CD4-positive, alpha-beta T cell (primary cell): ENCODE measurements at places on chromosomes 1 and 21.

DNA sequence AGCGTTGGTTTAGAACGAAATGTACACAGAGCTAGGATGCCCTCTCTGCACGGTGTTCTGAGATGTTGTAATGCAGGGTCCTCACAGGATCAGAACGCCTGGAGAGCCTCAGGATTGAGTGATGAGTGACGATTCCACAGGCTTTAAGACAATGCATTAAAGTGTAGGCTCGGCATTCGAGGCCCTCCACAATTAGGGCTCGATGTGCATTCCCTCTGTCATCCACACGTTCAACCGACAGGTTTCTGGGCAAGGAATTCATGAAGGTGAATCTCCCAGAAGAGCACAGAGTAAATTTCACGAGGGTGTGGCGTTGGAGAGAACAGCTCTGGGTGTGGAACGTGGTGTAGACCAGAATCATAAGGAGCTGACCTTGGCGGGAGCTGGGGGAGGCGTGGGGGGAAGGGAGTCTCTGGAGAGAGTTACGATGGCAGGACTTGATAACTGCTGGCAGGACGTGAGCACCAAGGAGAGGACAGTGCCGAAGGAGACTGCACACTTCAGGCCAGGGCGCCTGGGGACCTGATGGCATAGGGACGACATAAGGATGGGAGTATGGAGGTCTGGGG is 51.0 kb upstream of the EFHD2 start:
- no peaks in the 10 kb centered on the region for H3K4me1 ChIP-seq
- H3K27me3 ChIP-seq: no peaks in the 10 kb centered on the region
- no peak overlapping the region for H3K4me3 ChIP-seq
- H3K27ac ChIP-seq: no peak overlapping the region
- DNase-seq: no peak
- no peaks in the 10 kb centered on the region for H3K36me3 ChIP-seq

- no peak overlapping the region for H3K27ac ChIP-seq
- DNase-seq: no peak
- H3K36me3 ChIP-seq: no peaks in the 10 kb centered on the region
- H3K4me3 ChIP-seq: no peak overlapping the region
These were observed 104.8 kb upstream of the CASZ1 start for GRCh38 chr1:10901091-10901890.

GRCh38 chr1:184604152-184604900 is 150.3 kb downstream of the EDEM3 start:
- DNase-seq: no peak
- H3K27ac ChIP-seq: no peak overlapping the region
- no peaks in the 10 kb centered on the region for H3K27me3 ChIP-seq
- H3K36me3 ChIP-seq: no peaks in the 10 kb centered on the region

DNA sequence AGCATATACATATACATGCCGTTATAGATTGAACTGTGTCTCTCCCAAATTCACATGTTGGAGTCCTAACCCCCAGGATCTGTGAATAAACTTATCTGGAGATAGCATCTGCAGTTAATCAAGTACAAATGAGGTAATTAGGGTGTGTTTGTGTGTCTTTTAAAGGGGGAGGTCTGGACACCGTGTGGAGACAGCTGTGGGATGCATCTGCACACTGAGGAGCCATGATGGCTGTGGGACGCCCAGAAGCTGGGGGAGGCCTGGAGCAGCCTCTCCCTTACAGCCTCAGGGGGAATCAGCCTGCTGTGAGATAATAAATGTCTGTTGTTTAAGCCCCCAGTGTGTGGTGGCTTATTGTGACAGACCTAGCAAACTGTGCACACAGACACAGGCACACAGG is 51.8 kb upstream of the COL18A1 start:
- no peak for DNase-seq
- H3K4me3 ChIP-seq: no peak overlapping the region
- H3K27ac ChIP-seq: no peak overlapping the region
- H3K36me3 ChIP-seq: no peaks in the 10 kb centered on the region
- H3K27me3 ChIP-seq: no peaks in the 10 kb centered on the region

DNA sequence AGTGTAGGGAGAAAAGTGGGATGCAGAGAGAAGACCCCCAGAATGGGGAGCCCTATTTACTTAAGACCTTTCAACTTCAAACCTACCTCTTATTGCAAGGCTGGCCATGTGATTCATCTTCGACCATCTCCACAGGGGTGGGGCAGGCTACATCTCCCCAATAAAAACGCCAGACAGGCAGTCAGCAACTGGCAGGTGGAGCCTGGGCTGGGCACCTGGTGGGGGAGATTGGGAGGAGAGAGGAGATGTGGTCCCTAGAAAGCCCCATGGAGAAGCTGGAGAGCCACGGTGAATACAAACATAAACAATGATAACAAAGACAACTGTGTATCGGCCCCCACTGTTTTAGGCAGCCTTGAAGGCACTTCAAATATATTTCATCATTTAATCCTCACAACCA is 336.7 kb upstream of the PROX1 start:
- DNase-seq: no peak
- H3K36me3 ChIP-seq: no peaks in the 10 kb centered on the region
- no peak overlapping the region for H3K27ac ChIP-seq
- H3K4me3 ChIP-seq: no peak overlapping the region
- no peaks in the 10 kb centered on the region for H3K4me1 ChIP-seq

DNA sequence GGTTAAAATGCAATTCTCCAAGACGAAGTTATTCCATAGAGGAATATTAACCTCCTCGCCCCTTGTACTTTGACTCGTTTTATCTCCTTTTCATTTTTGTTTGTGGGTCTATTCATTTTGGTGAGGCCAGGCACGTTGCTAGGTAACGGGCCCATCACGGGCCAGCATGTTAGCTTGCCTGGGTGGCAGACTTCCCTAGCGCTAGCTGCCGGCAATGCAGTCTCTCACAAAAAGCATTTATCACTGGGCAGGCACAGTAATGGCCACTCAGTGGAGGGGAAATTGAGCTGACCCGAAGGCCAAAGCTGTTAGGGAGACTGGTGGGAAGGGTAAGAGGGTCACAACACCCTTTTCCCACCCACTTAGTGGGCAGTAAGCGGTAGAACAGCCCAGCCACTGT is 234.4 kb upstream of the FOXD3 start:
- H3K4me3 ChIP-seq: no peak overlapping the region
- no peaks in the 10 kb centered on the region for H3K36me3 ChIP-seq
- DNase-seq: no peak
- no peaks in the 10 kb centered on the region for H3K4me1 ChIP-seq
- H3K27me3 ChIP-seq: no peaks in the 10 kb centered on the region

DNA sequence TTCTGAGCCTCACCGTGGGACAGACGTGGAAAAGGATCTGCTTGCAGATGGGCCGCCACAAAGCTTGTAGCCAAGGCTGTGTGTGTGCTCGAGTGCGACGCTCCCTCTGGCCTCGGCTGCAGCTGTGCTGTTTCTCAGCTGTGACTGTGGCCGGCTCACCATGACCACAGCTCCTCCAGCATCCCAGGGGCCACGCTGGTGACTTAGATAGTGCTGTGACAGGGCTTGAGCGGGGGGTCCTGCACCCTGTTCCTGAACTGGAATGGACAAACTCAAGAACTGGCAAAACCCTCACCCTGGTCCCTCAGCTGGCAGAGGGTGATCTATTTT is 17.4 kb upstream of the ACTRT2 start:
- H3K27ac ChIP-seq: no peak overlapping the region
- no peak for DNase-seq
- H3K36me3 ChIP-seq: no peaks in the 10 kb centered on the region
- no peaks in the 10 kb centered on the region for H3K4me1 ChIP-seq
